ENCODE measurements at places on chromosomes 2 and 18.

GRCh38 chr2:166454006-166454595, 39.9 kb downstream of the SCN7A start:
- no peak for DNase-seq

GRCh38 chr18:22088029-22088428, 81.4 kb upstream of the GATA6 start:
- DNase-seq, result no peak

- no peak for DNase-seq
Observed at GRCh38 chr18:80246445-80247392, 595 bp downstream of the PARD6G start.

DNA sequence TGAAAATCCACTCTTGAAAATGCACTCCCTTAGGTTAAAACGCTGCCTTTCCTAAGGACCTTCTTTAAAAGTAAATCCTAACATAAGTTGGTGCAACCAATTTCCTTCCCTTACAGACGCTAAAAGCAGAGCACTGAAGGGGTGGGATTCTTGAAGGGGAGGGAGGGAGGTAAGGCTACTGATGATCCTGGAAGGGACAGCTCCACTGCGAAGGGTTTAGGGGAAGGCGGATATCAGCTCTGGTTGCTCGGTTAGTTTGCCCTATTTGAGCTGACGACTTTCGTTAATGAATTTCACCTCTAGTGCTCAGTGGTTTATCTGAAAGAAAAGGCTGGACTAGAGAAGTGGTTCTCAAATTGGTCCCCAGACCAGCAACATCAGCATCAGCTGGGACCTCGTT, 49.7 kb upstream of the SIGLEC15 start:
- DNase-seq, result no peak

DNA sequence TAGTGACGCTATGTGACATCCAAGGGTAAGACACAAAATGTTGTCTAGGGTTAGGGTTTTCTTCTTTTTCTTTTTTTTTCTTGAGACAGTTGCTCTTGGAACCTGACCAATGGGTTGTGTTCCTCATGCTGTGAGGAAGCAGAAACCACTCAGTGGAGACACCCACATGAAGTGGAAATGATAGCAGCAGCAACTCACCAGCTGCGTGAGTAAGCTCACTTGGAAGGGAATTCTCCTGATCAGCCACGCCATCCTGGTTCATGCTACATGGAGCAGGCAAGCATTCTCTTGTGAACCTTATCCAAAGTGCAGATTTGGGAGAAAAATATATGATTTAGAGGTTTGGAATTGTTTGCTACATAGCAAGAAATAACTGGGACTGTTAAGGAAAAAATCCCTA, 863.7 kb downstream of the EPHA4 start:
- no peak for DNase-seq

- no peak for DNase-seq
Observed at GRCh38 chr2:207176247-207176646, 10.5 kb upstream of the KLF7 start.

- DNase-seq, result no peak
Observed at GRCh38 chr2:163312713-163313112, 423.1 kb downstream of the FIGN start.

DNA sequence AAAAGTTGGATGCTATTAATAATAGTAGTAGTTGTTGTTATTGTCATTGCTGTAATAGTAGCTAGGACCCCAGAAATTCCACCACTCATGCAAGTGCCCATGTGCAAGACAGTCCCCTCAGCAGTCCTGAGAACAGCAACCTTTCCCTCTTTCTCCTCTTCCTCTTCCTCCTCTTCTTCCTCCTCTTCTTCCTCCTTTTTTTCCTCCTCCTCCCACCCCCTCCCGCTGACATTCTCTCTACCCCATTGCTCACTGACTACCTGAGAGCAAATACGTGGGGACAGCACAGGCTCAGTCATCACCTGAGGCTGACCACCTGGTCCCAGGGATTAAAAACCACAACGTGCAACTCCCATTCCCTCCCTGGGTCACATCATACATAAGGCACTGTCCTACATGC, 41.8 kb downstream of the SMAD7 start:
- no peak for DNase-seq

DNA sequence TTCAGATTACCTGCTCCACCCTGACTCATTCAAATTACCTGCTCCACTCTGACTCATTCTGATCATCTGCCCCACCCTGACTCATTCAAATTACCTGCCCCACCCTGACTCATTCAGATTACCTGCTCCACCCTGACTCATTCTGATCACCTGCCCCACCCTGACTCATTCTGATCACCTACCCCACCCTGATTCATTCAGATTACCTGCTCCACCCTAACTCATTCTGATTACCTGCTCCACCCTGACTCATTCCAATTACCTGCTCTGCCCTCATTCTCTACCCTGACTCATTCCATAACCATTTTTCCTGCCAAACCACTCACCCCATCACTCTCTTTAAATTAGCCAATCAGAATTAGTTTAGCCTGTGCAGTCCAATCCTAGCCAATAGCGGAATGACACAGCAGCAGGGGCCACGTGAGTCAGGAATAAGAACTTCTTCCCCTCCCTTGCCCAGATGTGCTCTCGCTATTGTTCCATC, 26.2 kb downstream of the CFAP53 start:
- no peak for DNase-seq

DNA sequence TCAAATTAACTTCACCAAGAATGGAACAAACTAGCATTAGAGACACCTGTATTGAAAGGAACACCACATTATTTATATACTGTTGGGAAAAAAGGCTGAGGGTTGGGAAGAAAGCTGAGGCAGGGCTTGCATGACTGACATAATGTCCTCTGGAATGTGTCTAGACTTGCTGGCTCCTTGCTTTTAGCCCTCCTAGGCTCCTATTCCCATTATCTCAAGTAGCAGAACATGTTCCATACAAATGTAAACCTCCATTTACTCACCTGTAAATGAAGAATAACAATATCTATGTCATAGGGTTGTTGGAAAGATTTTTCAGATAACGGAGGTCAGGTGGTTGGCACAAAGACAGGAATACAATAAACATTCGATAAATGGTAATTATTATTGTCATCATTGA, 976 bp upstream of the ACADL start:
- no peak for DNase-seq

DNA sequence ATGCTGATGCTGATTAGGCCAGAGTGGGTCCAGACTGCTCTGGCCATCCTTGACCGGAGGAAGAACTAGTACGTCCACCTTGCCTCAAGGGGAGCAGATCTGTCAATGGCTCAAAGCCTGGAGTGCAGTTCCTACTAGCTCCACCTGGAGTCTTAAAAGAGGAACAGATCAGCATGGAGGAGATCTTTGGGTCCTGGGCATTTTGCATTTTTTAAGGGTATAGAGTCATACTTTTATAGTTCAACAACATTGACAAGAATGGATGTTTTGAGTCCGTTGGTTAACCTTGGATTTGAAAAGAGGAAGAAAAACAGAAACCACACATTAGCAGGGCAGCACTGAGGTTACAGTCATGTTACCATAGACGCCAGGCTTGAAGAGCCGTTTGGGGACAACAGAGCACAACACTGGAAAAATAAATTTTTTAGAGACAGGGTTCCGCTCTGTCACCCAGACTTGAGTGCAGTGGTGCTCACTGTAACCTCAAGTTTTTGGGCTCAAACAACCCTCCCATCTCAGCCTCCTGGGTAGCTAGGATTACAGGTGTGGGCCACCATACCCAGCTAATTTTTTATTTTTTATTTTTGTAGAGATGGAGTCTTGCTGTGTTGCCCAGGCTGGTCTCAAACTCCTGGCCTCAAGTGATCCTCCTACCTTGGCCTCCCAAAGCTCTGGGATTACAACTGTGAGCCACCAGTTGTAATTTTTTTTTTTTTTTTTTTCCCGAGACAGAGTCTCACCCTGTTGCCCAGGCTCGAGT, 78.5 kb downstream of the PRKCE start:
- no peak for DNase-seq

DNA sequence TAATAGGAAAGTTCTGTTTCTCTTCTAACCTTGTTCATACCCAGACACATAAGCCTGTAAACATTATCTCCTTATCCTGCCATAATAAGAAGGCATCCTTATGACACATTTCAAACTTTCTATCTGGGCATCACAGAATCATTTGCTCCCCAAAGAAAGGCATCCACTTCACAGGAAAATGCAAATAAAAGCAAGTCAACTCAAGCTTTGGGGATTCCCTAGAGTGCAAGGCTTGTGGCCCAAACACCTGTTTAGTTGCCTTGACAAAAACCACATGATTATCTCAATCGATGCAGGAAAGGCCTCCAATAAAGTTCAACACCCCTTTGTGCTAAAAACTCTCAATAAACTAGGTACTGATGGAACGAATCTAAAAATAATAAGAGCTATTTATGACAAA, 195.7 kb upstream of the GALNT5 start:
- no peak for DNase-seq

DNA sequence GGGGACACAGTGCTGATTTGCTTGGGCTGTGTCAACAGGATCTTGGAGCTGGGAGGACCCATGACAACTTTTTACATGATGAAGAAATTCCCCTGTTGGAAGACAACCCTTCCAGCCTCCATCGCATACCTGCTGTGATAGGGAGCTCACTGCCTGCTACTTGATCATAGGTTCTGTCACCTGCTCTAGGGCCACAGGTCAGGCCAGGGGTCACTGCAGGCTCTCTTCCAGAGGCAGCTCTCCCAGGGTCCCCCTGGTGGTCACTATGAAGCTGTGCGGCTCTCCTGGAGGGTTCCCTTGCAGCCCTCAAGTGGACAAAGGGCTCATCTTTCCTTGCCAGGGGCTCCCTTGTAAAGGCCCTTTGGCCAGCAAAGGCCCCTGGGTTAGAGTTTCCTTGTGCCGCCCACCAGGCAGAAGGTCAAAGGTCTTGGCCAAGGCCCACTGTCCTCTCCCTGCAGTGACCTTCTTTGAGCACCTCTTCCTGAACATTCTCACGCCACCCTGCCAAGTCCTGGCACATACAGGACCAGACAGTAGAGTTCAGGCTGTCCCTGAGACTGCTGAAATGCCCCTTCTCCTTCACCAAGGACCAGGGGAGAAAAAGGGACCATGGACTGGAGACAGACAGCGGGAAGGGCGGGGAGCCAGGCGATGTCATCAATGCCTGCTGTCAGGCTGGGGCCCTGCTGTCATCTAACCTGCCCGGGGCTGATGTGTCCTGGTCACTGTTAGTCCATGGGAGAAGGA, 345.1 kb downstream of the DYSF start:
- no peak for DNase-seq

- DNase-seq, result no peak
Observed at GRCh38 chr2:111194835-111195621, 74.3 kb downstream of the BCL2L11 start.

- peak; percentile 2 for DNase-seq
Observed at GRCh38 chr18:9575558-9575957, 38.8 kb downstream of the PPP4R1 start.

- DNase-seq, result no peak
Observed at GRCh38 chr18:79960921-79961526, 3.4 kb upstream of the HSBP1L1 start.

- no peak for DNase-seq
Observed at GRCh38 chr18:22489704-22490103, 72.0 kb upstream of the CTAGE1 start.

- DNase-seq, result no peak
Observed at GRCh38 chr2:69483024-69483423, 45.8 kb upstream of the NFU1 start.

GRCh38 chr18:9574473-9575115, 39.8 kb downstream of the PPP4R1 start:
- DNase-seq, result no peak

GRCh38 chr2:232890896-232891601, 21.0 kb downstream of the SNORC start:
- no peak for DNase-seq

DNA sequence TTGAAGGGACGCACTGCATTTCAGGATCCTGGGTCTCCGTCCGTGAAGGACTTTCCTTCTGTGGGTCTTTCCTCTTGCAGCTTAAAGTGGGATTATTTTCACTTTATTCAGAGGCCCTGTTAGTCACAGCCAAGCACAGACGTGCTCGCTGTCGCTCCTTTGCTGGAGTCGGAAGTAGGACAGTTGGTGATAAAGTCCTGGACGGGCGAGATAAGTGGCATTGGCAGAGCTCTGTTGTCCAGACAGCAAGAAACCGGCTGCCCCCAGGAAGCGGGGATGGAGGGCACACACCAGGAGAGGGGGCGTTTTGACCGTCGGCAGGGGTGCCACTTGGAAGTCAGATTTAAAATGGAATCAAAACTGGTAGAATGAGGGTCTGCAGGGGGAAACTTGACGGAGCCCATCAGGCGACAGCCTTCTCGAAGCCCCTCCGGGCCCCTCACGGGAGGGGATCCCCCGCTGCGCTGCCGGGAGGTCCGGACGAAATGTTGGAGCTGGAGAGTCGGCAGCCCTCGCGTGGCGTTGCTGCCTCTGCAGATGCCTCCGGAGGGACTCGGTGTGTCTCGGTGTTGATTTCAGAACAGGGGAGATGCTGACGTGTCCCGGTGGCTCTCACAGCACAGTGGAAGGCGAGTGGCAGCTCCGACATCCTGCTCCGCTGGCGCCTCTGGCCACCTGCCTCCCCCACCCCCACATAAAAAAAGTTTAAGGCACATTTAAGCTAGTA, 124.2 kb downstream of the NFATC1 start:
- DNase-seq, result no peak

DNA sequence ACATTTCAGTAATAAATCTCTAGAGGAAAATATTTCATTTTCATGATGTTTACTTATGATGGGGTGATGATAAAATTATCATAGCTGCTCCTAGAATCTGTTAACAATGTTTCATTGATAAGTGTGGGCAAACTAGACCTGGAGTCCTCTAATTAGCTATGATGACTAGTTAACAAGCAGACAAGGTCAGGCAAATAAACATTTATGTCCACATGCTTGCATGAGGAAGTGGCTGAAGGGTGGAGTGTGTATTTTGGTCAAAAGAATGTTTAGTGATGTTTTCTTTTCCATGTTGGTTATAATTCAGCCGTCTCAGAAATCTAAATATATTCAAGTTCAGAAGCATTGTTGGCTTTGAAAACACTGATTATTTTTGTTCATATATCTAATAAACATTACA, 99.9 kb upstream of the FN1 start:
- no peak for DNase-seq

DNA sequence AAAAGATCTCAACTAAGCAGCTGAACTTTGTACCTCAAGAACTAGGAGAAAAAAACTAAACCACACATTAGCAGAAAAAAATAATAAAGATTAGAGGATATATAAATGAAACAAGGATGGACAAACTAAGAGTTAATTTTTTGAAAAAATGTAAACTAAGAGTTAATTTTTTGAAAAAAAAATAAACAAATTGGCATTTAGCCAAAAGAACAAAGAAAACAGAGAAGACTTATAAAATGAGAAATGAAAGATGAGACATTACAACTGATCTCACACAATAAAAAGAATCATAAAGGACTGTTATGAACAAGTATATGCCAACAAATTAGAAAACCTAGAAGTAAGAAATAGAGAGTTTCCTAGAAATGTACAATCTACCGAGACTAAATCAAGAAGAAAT, 859.2 kb upstream of the GYPC start:
- DNase-seq, result no peak

GRCh38 chr18:67301592-67301991, 214.9 kb downstream of the DSEL start:
- DNase-seq, result no peak

DNA sequence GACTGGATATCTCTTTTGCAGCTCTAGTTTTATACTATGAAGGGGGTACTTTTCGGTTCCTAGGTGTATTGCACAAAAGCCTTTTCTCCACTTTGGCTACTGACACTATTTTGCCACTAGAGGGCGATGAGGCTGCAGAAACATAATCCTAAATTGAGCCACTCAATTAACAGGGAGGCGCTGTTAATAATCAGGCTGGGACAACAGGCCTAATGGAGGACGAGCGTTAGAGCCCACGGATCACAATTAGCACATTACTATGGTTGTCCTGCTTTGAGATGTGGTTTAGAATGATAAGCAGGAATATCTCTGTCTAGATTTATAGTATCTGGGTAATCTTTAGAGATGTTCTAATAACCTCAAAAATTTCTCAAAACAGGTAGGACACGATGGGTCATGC, 62.2 kb upstream of the PMAIP1 start:
- no peak for DNase-seq

All from stimulated activated CD8-positive, alpha-beta memory T cell treated with anti-CD3 and anti-CD28 coated beads, Interleukin-2, amount 100 ng/mL, for 48 hours (primary cell).